ENCODE measurements at places on chromosomes 16 and 17.

- no peak for DNase-seq
Measured at GRCh38 chr16:10122546-10122945, 59.7 kb downstream of the GRIN2A start.

- peak; percentile 68 for DNase-seq
Measured at GRCh38 chr16:8173111-8173644, 417.1 kb downstream of the TMEM114 start.

GRCh38 chr17:1898332-1898731 is 68.5 kb downstream of the RPA1 start:
- DNase-seq: no peak

- peak; percentile 53 for DNase-seq
Measured at GRCh38 chr17:75652934-75653549, 13.9 kb downstream of the RECQL5 start.

DNA sequence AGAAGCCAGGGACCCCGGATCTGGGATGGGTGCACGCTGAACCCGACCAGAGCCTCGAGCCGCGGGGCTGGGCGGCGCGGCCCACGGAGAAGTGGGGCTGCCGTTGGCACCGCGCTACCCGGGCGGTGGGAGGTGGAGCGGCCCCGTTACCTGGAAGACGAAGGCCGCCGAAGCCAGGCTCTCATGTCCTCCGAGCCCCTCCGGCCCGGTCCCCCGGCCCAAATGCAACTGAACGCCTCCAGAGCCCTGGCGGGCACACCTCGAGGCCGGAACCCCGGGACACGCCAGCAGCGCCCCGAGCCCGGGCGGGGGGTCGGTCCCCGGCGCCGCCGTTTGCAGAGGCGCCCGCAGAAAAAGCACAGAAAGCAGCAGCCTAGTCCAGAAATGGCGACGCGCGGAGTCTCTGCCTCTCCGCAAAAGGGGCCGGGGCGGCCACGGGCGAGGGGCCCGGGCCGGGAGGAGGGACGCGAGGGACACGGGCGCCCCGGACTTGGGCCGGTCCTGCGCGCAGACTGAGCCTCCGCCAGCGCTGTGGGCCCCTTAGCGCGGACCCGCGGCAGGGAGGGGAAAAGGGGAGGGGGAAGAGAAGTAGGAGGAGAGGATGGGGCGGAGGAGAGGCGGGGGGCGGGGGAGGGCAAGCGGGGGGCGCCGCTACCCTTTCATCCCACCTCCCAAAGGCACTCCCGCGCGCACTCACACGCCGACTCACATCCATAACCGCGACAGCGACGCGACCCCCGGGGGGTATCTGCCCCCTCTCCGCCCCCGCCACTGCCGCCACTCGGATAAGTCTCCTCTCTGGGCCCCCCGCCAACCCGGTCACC is 1.4 kb downstream of the AXIN2 start:
- DNase-seq: peak; percentile 35

DNA sequence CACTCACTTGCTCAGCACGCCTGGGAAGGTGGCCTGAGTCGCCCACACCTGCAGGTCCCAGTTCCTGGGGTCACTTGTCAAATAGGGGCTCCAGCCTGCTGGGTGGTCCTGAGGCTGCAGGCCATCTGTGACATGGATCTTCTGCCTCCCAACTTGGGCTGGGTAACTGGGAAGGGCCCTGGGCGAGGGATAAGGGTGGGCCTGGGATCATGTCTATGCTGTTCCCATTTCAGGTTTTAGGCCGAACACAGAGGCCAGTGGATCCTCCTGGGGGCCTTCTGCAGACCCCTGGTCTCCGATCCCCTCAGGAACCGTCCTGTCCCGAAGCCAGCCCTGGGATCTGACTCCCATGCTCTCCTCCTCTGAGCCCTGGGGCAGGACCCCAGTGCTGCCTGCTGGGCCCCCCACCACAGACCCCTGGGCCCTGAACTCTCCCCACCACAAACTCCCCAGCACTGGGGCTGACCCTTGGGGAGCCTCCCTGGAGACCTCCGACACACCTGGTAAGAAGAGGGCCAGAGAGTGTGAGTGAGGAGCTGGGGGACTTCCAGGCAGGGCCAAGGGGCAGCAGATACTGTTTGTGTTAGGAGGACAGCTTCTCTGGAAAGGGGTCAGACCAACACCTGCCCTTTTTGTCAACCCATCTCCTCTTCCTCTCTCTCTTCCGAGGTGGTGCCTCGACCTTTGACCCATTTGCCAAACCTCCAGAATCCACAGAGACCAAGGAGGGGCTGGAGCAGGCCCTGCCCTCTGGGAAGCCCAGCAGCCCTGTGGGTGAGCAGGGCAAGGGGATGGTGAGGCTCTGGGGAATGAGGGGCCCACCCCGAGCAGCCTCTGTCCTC is 6.2 kb upstream of the SPATA20 start:
- DNase-seq: no peak

DNA sequence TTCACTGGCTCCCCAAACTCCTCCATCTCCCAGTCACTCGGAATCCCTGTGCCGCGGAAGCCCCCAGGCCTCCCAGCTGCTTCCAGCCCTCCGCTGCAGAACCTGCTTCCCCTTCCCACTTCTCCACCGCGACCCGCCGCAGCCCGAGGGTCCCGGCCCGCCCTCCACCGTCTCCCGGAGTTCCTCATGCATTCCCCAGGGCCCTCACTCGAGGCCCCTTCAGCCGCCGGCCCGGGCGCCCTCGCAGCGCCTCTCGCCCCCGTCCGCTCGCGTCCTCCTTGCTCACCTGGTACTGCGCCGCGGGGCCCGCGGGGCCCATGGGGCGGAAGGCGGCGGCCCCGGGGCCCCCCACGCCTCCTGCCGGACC is 329 bp downstream of the SMARCD2 start:
- DNase-seq: no peak

DNA sequence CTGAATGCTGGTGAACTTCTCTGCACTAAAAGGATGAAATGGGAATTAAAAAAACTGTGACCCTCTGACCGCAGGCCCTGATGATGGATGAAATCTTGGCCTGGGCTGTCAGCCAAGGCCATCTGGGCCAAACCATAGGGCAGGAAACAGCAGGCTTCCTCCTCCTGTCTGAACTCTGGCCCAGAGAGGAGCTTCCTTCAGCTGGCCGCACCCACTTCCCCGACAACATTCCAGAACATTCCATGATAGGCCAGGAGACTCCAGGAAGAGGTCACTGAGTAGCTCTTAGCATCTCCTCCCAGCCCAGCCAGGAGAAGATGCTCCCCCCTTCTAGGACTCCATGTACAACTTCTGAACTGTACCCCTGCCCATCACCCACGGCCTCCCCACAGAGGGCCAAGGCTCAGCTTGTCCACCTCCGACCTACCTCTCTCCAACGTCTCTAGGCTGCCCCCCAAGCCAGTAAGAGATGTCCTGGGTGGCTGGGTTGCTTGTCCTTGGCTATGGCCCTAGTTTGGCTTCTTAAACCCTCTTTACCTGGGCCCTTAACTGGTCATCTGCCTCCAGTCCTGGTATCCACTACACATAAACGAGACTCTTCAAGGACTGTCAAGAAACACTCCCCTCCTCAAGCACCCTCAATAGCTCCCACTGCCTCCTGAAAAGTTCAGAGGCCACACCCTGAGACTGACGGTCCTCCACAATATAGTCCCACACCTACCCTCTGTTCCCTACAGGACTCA is 1.7 kb downstream of the RPH3AL start:
- peak; percentile 25 for DNase-seq

DNA sequence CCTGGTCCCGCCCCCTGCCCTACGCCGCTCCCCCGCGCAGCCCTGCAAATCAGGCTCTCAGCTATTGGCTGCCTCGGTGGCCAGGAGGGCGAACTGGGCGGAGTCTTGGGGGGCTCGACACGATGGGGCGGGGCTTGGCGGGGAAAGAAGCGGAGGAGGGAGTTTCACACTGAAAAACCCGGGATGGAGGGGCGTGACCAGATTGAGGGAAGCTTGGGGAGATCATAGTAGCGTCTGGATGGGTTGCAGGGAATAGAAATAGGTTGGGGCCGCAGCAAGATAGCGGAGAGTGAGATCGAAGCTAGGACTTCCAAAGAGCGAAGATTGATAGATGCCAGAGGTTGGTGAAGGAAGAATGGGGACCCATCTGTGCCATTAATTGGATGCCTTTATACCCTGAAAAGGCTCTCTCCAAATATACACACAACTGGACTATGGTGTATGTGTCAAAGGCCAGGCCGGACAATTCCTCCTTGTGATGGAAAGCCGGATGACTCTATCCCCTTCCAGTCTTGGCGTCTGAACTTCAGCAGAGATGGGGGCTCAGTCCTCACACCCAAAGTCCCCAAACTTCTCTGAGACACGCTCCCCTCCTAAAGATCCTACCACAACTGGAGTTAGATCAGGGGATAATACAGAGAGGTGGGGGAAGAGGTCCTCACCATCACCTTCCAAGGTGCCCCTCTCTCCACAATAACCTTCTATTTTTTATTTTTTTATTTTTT is 376 bp upstream of the STAC2 start:
- peak; percentile 61 for DNase-seq

DNA sequence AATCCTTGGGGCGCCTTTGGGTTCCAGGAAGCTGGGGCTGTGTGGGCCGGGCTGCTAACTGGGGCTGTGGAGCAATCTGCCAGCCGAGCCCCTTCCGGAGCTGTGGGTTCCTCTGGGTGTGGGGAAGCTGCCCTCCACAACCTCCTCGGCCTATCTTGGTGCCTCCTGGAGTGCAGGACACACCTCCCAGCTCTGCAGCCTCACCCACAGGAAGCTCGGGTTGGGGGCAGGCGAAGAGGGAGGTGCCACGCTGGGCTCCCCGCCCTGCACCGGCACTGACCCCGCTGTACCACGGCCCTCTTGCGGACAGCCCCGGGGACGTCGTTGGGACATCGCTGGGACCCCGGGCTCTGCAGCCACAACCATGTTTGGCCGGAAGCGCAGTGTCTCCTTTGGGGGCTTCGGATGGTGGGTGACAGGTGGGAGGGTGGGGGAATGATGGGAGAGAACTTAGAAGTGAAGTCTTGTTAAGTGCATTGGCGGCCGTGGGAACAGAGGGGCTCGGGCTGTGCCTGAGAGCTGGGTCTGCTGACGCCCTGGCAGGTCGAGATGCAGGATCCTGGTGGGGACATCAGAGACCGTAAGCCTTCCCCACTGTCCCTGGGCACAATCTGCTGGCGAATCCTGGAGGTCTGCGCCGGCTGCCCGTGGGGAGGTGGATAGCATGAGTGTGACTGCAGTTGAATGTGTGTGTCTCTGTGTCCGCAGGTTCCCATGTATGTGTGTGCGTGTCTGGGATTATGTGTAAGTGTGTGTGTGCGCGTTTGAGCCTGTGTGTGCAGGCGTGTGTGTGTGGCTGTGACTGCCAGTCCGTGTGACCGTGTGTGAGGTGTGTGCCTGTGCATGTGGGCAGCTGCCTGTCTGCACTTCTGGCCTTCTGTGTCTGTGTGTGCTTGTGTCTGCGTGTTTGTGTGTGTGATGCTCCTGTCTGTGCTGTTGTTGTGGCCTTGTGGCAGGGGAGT is at the start of gene RAP1GAP2:
RAP1GAP2 (plus strand) TSS at position 275 of the 962 bp plus-strand sequence; CDS start at position 365, 90 bp downstream.
- DNase-seq: no peak

GRCh38 chr16:19348578-19349315 is 63.2 kb downstream of the CLEC19A start:
- DNase-seq: no peak

DNA sequence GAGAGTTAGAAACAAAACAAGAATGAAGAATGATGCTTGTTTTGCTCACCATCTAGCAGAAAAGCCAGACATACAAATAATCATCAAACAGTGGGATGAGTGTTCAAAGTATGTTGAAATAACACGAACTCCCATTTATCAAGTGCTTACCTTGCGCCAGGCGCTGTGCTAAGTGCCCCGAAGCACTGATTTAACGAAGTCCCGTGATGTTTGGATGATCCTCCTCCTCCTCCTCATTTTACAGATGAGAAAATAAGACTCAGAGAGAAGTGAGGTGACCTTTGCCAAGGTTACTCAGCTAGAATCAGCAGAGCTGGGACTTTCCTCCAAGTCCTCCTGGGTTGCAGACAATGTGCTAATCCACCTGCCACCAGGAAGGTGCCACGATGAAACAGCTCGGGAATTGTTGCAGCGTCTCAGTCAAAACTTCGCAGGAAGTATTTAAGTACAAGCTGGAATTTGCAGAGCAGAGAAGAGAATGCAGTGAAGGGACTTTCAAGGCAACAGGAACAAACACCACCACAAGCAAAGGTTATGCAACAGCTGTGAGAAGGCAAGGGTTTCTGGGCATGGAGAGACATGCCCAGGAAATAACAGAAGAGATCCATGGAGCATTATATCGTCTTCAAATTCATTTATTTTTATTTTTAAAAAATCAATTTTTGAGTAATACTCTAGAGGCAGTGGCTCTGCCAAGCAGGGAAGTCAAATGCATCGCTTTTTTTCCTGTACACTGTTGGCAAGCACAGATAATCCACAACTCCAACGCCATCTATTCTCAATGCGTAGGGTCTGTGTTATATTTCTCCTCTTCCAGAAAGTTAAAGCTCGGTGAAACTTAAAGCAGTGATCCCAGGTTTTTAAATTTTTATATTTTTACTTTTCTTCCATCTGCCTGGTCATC is 11.1 kb downstream of the PRCD start:
- no peak for DNase-seq

DNA sequence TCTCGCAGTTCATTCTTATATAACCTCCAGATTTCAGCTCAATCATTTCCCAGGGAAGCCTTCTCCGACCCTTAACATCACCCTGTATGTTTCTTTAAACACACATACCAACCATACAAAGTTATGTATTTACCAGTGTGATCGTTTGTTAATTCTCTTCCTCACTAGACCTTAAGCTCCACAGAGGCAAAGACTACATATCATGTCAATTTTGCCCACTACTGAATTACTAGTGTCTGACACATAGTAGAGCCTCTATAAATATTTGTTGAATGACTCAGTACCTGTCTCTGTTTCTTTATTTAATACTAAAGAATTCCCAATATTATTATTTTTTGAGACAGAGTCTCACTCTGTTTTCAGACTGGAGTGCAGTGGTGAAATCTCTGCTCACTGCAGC is 137.2 kb downstream of the SHISA9 start:
- no peak for DNase-seq

- DNase-seq: no peak
Measured at GRCh38 chr16:65062736-65063583, 58.9 kb downstream of the CDH11 start.

- DNase-seq: no peak
Measured at GRCh38 chr16:3529175-3529574, 28.4 kb downstream of the CLUAP1 start.

GRCh38 chr16:89473136-89473712 is 17.1 kb downstream of the ANKRD11 start:
- no peak for DNase-seq

DNA sequence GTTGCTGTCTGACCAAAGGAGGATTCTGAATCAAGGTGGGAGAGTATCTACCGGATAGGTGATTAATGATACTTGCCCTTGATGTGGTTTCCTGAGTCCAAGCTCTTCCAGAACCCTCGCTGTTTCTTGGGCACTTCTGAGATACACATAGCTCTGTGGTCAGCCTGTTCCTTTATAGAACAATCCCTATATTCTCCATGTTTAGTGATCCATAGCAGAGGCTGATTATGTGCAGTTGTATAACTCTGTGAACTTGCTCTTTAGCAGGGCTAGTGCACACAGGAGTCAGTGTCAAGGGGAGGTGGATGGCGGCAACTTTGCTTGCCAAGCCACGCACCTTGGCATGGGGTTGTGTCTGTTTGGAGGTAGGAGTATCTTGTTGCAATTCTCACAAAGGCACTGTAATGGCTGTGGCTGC is 36.1 kb downstream of the ARL4D start:
- no peak for DNase-seq

All from fibroblast of skin of scalp (primary cell).